ENCODE measurements at places on chromosomes 4 and X.

GRCh38 chr4:140789759-140790158 is 33.6 kb upstream of the TBC1D9 start:
- DNase-seq, result no peak

DNA sequence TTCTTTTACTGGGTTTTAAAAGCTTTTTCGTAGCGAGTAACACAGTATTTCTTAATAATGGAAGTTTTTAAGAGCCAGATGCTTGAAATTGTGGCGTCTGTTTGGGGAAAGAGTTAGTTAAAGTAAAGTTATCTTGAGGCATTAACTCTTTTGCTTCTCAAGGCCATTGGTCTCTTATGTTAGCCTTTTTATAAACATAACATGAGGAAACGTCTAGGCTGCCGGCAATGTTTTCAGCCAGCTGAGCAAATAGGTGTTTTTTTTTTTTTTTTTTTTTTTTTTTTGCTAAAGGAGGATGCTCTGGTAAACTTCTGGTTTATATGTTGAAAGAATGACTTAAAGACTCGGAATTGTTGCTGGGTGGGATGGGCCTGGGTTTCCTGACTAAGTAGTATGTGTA is 51.1 kb upstream of the RBMX start:
- DNase-seq, result no peak

- no peak for DNase-seq
Observed at GRCh38 chr4:168803732-168804131, 206.3 kb downstream of the CBR4 start.

- no peak for DNase-seq
Observed at GRCh38 chr4:64271601-64272081, 137.6 kb downstream of the TECRL start.

DNA sequence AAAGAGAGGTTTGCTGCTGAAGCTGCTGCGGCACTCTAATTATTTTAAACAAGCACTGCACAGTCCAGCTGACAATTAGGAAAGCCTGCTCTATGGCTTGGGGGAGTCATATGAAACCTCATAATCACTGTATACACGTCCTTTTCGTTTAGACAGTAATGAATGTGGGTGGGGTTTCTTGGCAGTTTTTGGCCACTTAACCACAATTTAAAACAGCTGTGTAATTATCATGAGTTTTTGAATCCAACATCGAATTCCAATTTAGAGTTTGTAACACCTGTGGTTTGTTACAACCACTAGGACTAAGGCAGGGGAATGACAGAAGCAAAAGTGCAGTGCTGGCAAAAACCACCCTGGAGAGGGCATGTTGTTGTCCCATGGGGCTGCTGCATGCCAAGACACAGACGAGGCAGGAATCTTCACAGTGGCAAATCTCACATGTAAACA is 99.5 kb downstream of the CXXC4 start:
- no peak for DNase-seq
